ENCODE measurements at places on chromosomes 3 and 15.
A peak's percentile ranks its signal among the peaks of the same experiment; 100 is the strongest.

DNA sequence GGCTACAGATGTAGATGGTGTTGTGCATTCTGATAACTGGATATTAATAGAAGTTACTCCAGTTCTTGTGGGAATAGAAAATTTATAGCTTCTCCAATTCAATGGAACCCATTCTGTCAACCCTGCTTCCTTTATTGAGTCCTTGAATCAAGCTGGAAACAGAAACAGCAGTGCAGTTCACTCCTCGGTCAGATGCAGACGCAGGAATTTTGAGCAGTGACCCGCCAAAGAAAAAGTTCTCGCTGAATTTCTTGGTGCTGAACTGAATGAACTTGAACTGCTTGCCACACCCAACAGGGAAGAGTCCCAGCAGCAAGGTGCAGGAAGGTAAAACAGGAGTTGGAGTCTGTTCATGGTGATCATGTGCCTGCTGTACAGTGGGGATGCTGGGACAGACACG, 10.3 kb downstream of the HRH1 start:
- peak; percentile 40 for DNase-seq

DNA sequence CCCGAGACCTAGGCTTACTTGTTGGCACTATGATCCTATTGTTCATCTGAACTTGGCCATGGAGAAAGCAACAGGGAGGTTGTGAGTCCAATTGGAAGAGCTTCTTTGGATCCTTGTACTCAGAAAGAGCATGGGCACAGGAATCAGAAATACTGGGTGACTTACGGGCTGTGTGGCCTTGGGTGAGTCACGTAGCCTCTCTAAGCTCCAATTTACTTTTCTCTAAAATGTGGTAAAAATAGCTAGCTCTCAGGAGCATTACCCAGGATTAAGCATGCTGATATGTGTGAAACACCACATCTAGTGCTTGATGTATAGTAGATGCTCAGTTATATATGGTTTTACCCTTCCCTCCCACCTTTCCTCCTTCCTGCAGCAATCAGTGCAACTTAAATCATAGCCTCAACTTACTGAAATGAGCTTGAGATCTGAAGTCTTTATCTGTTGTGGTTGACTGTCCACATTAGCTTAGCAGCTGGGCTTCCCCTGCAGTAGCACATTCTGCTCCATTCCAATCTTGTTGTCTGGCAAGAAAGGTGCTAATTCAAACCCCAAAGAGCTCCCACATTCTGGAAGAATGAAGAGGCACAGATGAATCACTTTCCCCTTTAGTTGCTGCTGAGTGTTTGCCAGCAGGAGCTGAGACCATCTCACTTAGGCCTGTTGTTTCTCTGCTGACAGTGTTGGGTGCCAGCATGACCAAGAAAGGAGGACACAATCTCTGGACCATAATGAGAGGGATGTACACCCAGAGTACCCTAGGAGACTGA, 299.1 kb upstream of the TRIM42 start:
- DNase-seq, result no peak

DNA sequence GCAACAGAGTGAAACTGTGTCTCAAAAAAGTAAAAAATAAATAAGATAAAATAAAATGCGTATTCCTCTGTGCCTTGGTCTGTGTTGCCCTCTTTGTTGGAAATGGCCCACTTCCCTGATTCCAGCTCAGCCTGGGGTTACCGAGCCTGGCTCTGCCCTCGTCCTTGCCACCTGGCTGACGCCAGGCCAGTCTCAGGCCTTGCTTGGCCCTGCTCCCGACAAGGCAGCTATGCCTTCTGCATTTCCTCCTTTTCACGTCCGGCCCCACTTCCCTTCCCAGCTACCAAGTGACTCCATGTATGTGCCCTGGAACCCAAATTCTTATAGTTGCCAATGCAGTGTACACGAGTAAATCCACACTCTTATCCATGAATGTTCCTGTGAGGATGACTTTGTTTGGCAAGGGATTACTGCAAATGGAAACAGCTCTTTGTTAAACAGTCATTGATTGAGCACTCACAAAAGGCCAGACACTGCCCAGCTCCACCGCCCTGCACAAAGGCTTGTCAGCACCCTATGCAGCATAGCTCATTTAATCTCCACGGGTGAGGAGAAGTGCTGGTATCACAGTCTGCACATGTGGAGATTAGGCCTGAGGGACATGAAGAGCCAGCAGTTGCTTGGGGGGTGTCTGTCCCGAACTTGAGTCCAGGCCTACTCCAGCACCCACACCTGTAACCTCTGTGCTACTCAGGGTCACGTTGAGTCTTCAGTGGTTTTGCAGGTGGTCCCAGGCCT, 25.1 kb downstream of the SPSB4 start:
- no peak for DNase-seq

DNA sequence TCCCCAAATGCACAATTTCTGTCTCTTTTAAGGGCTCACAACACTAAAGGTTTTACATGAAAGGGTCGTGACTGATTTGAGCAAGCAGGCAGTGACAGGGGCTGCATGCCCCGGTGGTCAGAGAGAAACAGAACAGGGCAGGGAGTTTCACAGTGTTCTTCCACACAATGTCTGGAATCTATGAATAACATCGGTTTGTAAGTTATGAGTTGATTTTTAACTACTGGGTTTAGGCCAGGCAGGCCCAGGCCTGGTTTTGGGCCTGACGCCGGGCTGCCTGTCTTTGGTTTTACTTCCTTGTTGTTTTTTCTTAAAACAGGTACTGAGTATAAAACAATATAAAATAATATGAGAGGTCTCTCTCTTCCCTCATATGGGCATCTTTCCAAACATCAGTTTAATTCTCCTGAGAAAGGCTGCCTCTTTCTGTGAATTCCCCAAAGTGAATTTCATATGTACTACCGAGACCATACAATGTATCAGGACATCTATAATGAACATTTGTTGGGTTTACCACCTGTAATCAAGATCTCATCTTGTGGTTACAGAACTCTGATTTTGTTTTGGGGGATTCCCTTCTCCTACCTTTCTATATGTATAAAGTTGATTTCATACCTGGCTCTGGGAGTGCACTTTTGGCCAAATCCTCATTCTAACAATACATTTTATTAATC, 74.4 kb downstream of the CD200 start:
- no peak for DNase-seq

DNA sequence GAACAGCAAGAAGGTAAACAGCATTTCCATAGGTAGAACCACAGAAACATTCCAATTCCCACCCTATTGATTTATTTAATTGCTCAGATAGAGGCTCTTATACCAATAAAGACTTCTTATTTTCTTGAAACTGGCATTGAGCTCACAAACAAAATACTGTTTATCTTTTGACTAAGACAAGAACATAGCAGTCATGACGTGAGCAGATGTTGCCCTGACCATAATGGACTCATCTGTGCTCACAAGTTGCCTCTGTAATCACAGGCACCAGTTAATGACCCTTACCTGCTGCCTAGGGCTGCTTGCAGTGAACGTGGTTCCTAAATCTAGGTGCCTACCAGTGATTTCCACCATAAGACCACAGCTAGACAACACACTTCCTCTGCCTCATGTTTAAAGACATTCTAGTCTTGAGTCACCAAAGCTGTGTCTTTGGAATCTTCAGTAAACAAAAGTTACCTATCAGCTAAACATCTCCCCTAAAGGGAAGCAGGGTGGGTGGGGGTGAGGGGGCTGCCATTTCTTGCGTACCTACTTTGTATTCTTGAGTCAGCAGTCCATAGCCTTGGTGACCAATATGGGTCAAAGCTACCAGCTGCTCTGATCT, 2.1 kb downstream of the FYCO1 start:
- no peak for DNase-seq

- DNase-seq, result peak; percentile 24
These were observed 604 bp downstream of the ISL2 start for GRCh38 chr15:76337059-76337695.

- DNase-seq, result no peak
These were observed 58.2 kb downstream of the AAGAB start for GRCh38 chr15:67196222-67196621.

GRCh38 chr3:139975594-139976365, 40.8 kb downstream of the CLSTN2 start:
- DNase-seq, result no peak

GRCh38 chr3:12944849-12945248, 103.5 kb upstream of the RPL32 start:
- no peak for DNase-seq

GRCh38 chr3:146217324-146217723, 33.6 kb downstream of the PLSCR4 start:
- DNase-seq, result no peak

DNA sequence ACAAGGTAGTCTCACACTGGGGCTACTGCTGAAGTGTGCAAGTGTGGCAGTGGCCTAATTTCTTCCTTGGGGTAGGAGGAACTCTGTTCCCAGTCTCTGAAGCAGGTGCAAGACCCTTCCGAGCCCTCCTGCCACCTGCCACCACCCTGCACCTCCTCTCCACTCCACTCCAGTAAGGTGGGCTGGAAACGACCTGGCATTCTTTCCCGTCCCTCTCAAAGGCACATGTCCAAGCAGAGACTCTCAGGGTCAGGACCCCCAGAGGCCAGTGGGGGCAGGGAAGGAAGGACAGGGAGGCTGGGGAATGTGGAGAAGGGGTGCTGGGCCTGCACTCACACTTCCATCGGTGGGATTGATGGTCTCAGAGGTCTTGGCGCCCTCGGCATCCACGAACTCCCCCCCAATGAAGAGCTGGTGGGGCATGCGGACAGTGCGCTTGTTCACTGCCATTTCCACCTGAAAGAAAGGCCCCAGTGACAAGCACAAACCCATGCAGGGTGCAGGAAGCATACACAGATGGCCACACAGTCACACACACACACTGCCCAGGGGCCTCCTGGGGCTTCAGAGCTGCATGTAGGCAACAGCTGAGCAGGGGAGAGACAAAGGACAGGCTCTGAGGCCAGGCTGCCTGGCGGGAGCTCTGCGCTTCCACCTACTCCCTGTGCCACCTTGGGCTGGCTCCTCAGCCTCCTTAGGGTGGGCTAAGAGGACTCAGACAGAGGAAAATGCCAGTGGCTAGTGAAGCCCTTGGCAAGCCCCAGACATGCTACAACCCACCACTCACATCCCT, 43.8 kb downstream of the ALDH1L1 start:
- peak; percentile 11 for DNase-seq

DNA sequence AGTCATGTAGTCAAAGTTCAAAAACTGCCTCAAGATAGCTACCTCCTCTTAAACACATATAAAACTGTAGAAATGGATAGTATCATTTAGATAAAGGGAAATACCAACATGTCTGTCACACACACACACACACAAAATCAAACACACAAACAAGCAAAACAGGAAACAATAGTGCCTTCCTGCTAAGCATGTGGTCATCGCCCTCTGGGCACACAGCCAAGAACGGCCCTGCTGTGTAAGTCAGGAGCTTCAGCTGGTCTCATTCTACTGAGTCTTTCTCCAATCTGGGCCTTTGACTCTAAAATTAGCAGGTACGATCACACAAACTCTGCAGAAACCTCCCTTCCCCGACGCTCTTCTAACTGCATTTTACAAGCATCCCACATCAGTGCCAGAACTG, 272.2 kb upstream of the CHRNA7 start:
- peak; percentile 43 for DNase-seq

- DNase-seq, result no peak
These were observed 94.8 kb downstream of the SHQ1 start for GRCh38 chr3:72753495-72753894.

DNA sequence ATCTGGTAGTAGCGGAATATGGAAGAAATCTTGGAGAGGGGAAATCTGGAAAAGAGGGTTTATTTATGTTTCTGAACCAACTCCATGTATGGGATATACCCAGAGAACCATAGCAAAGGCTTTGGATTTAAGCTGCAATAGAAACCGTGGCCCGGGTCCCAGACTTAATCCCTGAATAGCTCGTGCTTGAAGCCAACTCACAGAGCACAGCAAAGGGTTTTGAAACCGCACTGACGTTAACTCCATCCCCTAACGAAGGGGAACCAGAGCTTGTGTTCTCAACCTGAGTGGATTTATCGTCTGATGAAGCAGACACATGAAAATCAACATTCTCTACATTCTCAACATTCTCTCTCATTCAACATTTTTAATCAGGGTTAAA, 154.6 kb downstream of the APBA2 start:
- DNase-seq, result peak; percentile 89

GRCh38 chr15:101115786-101116680, 135.8 kb downstream of the CHSY1 start:
- peak; percentile 92 for DNase-seq

DNA sequence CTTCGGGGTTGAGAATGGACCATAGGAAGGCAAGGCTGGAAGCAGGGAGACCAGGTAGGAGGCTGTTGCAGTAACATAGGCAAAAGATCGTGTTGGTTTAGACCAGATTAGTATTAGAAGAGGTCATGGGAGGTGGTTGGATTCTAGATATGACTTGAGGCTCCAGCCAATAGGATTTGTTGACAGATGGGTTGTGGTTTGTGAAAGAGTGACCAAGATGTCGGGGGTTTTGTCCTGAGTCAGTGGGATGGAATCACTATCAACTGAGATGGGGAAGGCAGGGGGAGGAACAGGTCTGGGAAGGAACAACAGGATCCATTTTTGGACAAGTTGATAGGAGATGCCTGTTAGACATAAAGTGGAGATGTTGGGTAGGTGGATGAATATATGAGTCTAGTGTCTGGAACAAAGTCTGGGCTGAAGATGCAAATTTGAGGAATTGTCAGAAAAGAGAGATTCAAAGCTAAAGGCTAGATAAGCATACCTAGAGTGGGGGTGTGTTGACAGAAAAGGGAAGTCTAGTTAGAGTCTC, 95.5 kb upstream of the NPHP3 start:
- no peak for DNase-seq

GRCh38 chr3:69864766-69865165, 125.5 kb downstream of the MITF start:
- DNase-seq, result no peak

GRCh38 chr3:115280506-115280905, 133.4 kb upstream of the ZBTB20 start:
- no peak for DNase-seq

GRCh38 chr15:52683580-52683979, 4.4 kb upstream of the ATOSA start:
- no peak for DNase-seq

GRCh38 chr15:30930422-30930821, 26.7 kb downstream of the FAN1 start:
- DNase-seq, result no peak

GRCh38 chr3:25094932-25095685, 333.0 kb upstream of the RARB start:
- no peak for DNase-seq

GRCh38 chr3:42068303-42069088, 22.7 kb upstream of the TRAK1 start:
- DNase-seq, result no peak

DNA sequence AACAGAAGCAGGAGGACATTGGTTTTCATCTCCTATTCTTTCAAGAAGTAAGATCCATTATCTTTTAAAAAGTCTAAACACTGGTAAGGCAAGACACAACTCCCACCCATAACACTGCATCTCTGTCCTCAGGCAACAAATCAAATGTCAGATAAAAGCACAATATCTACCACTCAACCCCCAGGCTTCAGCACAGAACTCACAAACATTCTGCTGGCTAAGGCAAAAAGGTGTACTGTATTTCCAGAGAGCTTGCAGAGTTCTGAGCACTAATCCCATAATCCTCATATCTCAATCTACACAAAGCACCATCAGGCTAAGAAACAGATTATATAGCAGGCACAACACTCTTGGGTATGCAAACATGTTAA, 20.9 kb downstream of the RAF1 start:
- DNase-seq, result no peak
